ENCODE measurements at places on chromosomes 7 and 10.

DNA sequence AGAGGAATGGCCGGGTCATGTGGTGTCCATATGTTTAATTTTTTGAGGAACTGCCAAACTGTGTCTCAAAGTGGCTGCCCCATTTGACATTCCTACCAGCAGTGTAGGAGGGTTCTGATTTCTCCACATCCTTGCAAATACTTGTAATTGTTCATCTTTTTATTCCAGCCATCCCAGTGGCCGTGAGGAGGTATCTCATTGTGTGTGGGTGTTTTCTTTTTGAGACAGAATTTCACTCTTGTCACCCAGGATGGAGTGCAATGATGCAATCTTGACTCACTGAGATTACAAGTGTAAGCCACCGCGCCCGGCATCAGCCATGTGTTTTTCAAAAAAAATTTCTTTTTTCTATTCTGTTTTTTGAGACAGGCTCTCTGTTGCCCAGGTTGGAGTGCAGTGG lies 38.7 kb upstream of the DLG5 start:
- no peak overlapping the region for H3K4me3 ChIP-seq
- no peaks in the 10 kb centered on the region for H3K36me3 ChIP-seq
- no peaks in the 10 kb centered on the region for H3K27me3 ChIP-seq
- no peak overlapping the region for H3K27ac ChIP-seq

DNA sequence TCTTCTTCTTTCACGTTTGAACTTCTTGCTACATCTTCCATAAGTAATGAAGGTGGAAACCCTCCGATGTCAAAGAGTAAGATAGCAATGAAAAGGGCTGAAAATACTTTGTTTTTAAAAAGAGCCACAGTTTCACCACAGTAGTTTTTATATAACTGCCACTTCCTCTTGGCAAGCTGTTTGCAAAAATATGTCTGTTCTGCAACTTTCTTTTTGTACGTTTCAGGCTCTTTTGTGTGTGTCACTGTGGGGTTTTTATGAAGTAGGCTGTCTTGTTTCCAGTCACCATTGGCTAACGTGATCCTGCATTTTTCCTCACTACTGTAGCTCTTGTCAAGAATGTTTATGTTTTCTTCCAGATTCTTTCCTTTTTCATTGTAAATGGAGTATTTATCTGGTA lies 55.6 kb downstream of the SLC16A9 start:
- no peak for DNase-seq
- no peaks in the 10 kb centered on the region for H3K27me3 ChIP-seq
- no peak overlapping the region for H3K27ac ChIP-seq
- H3K4me1 ChIP-seq = no peaks in the 10 kb centered on the region

GRCh38 chr7:29231671-29232232 lies 37.2 kb downstream of the CHN2 start:
- no peaks in the 10 kb centered on the region for H3K36me3 ChIP-seq
- H3K27me3 ChIP-seq = no peaks in the 10 kb centered on the region
- H3K4me3 ChIP-seq = no peak overlapping the region
- H3K27ac ChIP-seq = no peak overlapping the region

GRCh38 chr7:29386196-29386765 lies 177.4 kb upstream of the PRR15 start:
- H3K27me3 ChIP-seq = no peaks in the 10 kb centered on the region
- H3K36me3 ChIP-seq = no peaks in the 10 kb centered on the region
- H3K4me1 ChIP-seq = no peaks in the 10 kb centered on the region
- H3K27ac ChIP-seq = no peak overlapping the region

DNA sequence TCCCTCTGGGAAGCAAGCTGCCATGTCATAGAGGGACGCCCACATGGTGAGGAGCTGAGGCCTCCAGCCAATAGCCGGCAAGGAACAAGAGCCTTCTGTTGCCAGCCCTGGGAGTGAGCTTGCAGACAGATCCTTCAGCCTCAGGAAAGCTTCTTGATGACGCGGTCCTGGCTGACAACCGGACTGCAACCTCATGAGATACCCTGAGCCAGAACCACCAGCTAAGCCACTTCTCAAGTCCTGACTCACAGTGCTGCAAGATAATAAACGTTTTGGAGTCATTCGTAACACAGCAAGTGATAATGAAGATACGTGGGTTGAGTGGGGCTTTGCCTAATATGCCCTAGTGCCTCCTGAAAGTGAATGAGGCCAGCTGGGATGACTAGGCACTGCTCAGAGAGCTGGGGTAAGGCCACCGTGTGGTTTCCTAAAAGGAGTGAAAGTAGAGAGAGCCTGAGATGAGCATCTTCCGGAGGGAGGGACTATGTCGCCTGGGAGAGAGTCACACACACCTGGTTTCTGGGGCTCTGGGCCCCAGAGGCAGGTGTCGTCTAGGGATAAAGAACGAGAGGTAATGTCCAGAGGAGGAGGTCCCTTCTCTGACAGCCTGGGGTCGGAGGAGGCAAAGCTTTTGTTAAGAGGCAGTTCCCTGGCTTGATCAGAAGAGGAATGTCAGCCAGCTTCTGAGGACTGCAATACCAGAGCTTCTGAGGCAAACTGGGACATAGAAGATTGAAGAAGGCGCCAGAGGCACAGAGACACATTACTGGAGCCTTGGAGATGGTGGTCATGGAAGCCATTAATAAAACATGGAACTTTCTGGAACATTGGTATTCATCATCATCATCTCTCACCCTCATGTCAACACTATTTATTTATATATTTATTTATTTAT lies 53.6 kb downstream of the PYROXD2 start:
- peak overlapping the region; percentile 31 for H3K27ac ChIP-seq
- H3K4me3 ChIP-seq = no peak overlapping the region
- no peaks in the 10 kb centered on the region for H3K27me3 ChIP-seq

DNA sequence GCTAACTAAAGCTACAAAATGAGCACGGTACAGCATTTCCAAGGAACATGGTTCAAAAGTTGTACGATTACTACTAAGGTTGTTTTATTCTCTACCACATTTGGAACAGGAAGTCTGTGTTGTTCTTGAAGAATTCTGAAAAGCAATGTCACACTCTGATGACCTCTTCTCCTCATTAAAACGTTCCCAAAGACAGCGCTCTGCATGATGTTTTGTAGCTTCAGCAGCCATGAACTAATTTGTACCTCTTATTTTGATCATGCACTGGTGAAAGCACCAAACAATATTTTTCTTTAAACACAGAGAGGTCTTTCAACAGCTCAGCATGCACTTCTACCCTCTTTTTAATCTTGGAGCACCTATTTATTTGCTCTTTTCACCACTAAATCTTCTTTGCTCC lies 75.0 kb upstream of the TES start:
- no peaks in the 10 kb centered on the region for H3K4me1 ChIP-seq
- no peak overlapping the region for H3K27ac ChIP-seq
- no peaks in the 10 kb centered on the region for H3K27me3 ChIP-seq
- no peak for DNase-seq

GRCh38 chr7:156578578-156578940 lies 62.0 kb upstream of the RNF32 start:
- H3K27ac ChIP-seq = no peak overlapping the region
- H3K27me3 ChIP-seq = no peaks in the 10 kb centered on the region
- no peaks in the 10 kb centered on the region for H3K4me1 ChIP-seq

- H3K36me3 ChIP-seq = no peaks in the 10 kb centered on the region
- no peak for DNase-seq
- H3K4me1 ChIP-seq = peaks cover 10% of the 10 kb centered on the region
- H3K27ac ChIP-seq = no peak overlapping the region
- no peak overlapping the region for H3K4me3 ChIP-seq
Observed at GRCh38 chr10:69868821-69869220, 67.1 kb downstream of the COL13A1 start.

DNA sequence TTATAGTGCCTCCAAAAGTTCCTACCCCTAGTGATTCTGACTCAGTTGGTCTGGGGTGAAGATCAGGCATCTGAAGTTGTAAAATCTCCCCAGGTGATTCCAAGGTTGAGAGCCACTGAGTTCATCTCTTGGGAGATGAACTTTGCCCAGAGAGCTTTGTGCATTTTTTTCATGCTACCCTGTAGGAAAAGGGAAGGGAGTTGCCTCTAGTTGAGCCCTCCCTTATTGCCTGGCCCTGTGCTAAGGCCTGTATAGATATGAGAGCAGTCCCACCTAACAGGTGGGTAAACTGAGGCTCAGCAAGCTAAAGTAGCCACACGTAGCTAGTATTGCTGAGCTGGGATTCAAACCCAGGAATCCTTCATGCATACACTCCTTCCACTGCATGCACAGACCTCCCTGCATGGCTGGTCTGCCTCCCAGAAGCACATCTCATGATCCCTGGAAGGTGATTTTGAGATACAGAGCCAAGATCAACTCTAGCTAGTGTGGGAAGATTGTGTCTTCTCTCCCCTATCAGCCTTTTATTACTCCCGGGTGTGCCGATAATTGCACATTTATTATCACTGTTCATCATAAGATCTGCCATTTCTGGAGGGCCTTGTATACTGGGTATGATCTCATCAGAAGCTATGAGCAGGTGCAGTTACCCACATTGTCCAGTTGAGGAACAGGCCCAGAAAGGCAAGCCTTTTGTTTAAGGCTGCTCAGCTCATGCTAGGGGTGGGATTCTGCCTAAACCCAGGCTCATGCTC lies 47.0 kb downstream of the TBATA start:
- peaks cover 15% of the 10 kb centered on the region for H3K4me1 ChIP-seq
- no peak overlapping the region for H3K4me3 ChIP-seq
- no peaks in the 10 kb centered on the region for H3K27me3 ChIP-seq
- no peak for DNase-seq

DNA sequence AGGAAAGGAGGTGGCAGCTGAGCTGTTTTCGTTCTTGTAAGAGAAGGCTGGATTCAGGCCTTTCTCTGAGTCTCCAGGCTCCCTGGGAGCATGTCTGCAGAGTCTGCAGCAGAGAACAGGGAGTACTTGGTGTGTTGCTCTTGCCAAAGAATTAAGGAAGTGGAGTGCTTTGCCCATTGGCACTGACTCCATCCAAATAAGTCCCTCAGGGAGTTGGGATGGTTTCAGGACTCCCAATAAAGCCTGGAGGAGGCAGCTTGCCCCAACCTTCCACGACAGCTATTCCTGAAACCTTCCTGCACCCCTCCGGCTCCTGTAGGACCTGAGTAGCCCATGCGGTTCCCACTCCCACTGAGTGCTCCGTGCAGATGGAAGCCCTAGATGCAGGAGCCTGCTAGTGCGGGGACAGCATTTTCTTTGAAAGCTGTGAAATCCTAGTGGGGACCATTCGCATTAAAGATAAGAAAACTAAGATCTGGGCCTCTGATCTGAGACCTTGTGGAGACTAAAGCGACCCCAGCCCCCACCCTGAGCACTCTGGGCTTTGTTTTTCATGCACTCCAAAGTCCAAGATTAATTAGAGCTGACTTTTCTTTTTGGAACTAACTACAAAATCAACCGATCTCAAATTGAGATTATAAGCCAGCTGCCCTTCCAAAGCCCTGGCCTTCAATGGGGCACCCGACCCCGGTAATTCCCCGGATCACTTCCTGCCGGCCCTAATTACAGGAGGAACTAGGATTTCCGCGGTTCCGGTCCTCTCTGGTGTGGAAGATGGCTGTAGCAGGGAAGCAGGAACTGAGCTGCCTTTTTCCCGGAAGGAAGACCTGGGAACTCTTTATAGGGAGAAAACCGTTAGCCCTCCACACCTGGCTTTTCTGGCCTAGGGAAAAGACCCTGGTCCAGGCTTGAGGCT lies 110.2 kb downstream of the COL13A1 start:
- H3K36me3 ChIP-seq = no peaks in the 10 kb centered on the region
- no peaks in the 10 kb centered on the region for H3K27me3 ChIP-seq

- no peaks in the 10 kb centered on the region for H3K36me3 ChIP-seq
- DNase-seq = no peak
- H3K4me3 ChIP-seq = no peak overlapping the region
- no peaks in the 10 kb centered on the region for H3K27me3 ChIP-seq
- no peaks in the 10 kb centered on the region for H3K4me1 ChIP-seq
Observed at GRCh38 chr7:55348502-55348901, 16.6 kb upstream of the LANCL2 start.

- peaks cover 5% of the 10 kb centered on the region for H3K27me3 ChIP-seq
- DNase-seq = no peak
Observed at GRCh38 chr10:116777006-116777405, 34.6 kb upstream of the HSPA12A start.

DNA sequence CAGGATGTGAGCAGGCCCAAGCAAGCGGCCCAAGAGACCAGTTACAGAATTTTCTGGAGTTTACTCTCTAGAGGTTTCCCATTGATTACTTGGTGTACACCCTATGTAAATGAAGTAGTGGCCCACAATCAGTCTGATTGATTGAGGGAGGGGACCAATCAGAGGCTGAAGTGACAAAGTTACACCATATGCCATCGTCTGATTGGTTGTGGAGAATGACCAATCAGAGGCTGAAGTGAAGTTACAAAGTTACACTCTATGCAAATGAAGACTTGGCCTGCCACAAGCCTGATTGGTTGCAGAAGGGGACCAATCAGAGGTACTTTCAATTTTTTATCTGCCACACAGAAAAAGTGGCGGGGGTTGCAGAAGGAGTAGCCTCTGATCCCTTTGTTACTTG lies 83.7 kb downstream of the KIF20B start:
- H3K4me1 ChIP-seq = no peaks in the 10 kb centered on the region
- H3K4me3 ChIP-seq = no peak overlapping the region
- H3K36me3 ChIP-seq = no peaks in the 10 kb centered on the region
- no peaks in the 10 kb centered on the region for H3K27me3 ChIP-seq
- no peak overlapping the region for H3K27ac ChIP-seq
- DNase-seq = no peak

- H3K4me1 ChIP-seq = no peaks in the 10 kb centered on the region
- no peaks in the 10 kb centered on the region for H3K36me3 ChIP-seq
- no peak for DNase-seq
Observed at GRCh38 chr10:110326351-110327032, 21.8 kb upstream of the SMNDC1 start.

- no peak overlapping the region for H3K27ac ChIP-seq
- H3K36me3 ChIP-seq = no peaks in the 10 kb centered on the region
- H3K4me1 ChIP-seq = no peaks in the 10 kb centered on the region
- H3K4me3 ChIP-seq = no peak overlapping the region
- H3K27me3 ChIP-seq = no peaks in the 10 kb centered on the region
Observed at GRCh38 chr7:24229481-24230226, 54.3 kb upstream of the NPY start.

DNA sequence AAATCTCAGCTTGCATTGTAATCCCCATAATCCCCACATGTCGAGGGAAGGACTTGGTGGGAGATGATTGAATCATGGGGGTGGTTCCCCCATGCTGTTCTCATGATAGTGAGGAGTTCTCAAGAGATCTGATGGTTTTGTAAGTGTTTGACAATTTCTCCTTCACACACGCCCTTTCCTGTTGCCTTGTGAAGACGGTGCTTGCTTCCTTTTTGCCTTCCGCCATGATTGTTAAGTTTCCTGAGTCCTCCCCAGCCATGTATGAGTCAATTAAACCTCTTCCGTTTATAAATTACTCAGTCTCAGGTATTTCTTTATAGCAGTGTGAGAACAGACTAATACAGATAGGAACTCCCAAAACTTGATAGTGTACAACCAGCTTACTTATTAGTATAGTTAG lies 98.6 kb downstream of the CREM start:
- no peak for DNase-seq
- no peaks in the 10 kb centered on the region for H3K4me1 ChIP-seq
- H3K27me3 ChIP-seq = no peaks in the 10 kb centered on the region
- no peaks in the 10 kb centered on the region for H3K36me3 ChIP-seq
- no peak overlapping the region for H3K4me3 ChIP-seq

- H3K27ac ChIP-seq = no peak overlapping the region
- no peaks in the 10 kb centered on the region for H3K36me3 ChIP-seq
- no peak for DNase-seq
- no peaks in the 10 kb centered on the region for H3K27me3 ChIP-seq
- peaks cover 24% of the 10 kb centered on the region for H3K4me1 ChIP-seq
- no peak overlapping the region for H3K4me3 ChIP-seq
Observed at GRCh38 chr10:132511121-132512051, 26.2 kb upstream of the INPP5A start.

- no peak overlapping the region for H3K27ac ChIP-seq
- no peaks in the 10 kb centered on the region for H3K36me3 ChIP-seq
- DNase-seq = no peak
- no peak overlapping the region for H3K4me3 ChIP-seq
Observed at GRCh38 chr10:77537720-77538373, 99.8 kb downstream of the KCNMA1 start.

Measured in lower lobe of right lung (tissue), 2 donors.